Stimulated activated CD8-positive, alpha-beta memory T cell treated with anti-CD3 and anti-CD28 coated beads, Interleukin-2, amount 100 ng/mL, for 1 hour (primary cell): ENCODE measurements at places on chromosomes 12 and 14.

GRCh38 chr14:106377432-106377831, 851.0 kb downstream of the TMEM121 start:
- no peak for DNase-seq

- DNase-seq = no peak
These were observed 76.7 kb upstream of the SLCO1B1 start for GRCh38 chr12:21054334-21054733.

DNA sequence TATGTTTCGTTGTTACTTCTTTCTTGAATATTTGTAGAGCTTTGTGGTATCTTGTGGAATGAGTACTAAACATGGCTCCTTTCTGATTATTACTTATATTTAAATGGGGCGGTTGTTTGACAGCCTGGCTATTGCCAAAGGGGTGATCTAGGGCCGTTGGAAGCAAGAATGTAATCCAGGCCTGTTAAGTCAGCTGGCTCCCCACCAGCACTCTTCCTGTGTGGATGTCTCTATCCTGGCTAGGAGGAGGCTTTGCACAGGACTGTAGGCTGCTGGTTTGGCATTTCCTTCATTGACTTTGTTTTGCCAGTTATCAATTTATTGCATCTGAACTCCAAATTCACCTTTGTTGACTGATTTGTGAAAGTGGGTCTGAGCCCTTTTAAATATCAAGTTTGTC, 5.6 kb downstream of the FAM234B start:
- no peak for DNase-seq

- DNase-seq = no peak
These were observed 24.7 kb upstream of the MYBPC1 start for GRCh38 chr12:101570047-101570446.

DNA sequence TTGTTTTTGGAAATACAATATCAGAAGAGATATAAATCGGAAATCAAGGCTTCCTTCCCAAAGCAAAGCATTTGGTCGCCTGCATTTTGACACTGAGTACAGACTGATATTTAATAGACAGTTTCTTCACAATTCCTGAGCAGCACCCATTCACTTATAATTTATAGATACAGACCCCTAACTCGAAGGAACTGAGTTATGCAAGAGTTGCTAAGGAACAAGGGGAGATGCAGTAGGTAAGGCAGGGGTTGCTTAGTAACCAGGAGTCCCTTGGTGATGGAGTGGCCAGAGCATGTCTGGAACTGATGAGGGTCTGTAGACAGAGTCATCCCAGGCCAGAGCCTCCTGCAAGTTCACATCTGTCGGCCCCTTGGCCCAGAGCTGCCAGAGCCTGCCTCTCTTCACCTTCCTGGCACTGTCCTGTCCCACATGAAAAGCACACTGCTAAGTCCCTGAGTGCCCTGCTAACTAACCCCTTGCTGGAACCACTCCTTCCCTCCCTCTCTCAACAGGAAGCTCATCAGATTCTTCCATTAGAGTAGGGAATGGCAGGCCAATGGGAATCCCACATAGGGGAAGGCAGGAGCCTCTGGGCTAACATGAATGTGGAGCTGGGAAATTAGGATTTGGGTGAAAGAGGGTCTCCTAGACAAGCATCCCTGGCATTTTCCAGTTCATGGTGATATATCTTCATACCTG, 3.6 kb upstream of the DHRS2 start:
- DNase-seq = no peak
